Smooth muscle cell of trachea (primary cell): ENCODE measurements at places on chromosomes 11 and 22. TPM values are rescaled to one million over a fixed set of nuclear protein-coding genes. Genes with fewer than 3 reads are reported as not detected.

The CEP57 gene
- 52.9 and 86.7 TPM in 2 replicates for total RNA-seq

The KREMEN1 gene
- 8.3 and 13.9 TPM in 2 replicates for total RNA-seq

The CCDC82 gene
- 7.8 and 18.6 TPM in 2 replicates for total RNA-seq

The IGLL5 gene
- total RNA-seq = not detected in 2 replicates

The WNT11 gene
- total RNA-seq = under 0.01 and 0.50 TPM in 2 replicates

The KRTAP5-9 gene
- not detected in 2 replicates for total RNA-seq

The ADM gene
- total RNA-seq = 569 and 1,122 TPM in 2 replicates

The FZD4 gene
- total RNA-seq = 37.4 and 45.2 TPM in 2 replicates

The MTFP1 gene
- total RNA-seq = 4.7 and 8.4 TPM in 2 replicates

The TMPRSS5 gene
- under 0.01 and 0.17 TPM in 2 replicates for total RNA-seq

The CHID1 gene
- total RNA-seq = 67.3 and 102 TPM in 2 replicates

The PRR14L gene
- 15.4 and 15.7 TPM in 2 replicates for total RNA-seq

The CCDC73 gene
- not detected in 2 replicates for total RNA-seq

The SCN4B gene
- 0.44 and 0.83 TPM in 2 replicates for total RNA-seq

The DGAT2 gene
- total RNA-seq = 6.4 and 15.7 TPM in 2 replicates

The PKP3 gene
- 1.7 and 2.8 TPM in 2 replicates for total RNA-seq

The NRGN gene
- 0.50 and 0.58 TPM in 2 replicates for total RNA-seq

The SAA1 gene
- not detected in 2 replicates for total RNA-seq

The OR51E1 gene
- total RNA-seq = not detected in 2 replicates

The FAM181B gene
- under 0.01 TPM in 1 of 2 replicates, not detected in the other for total RNA-seq

The PIWIL4 gene
- 4.1 and 4.5 TPM in 2 replicates for total RNA-seq

The ESAM gene
- 0.44 TPM in 1 of 2 replicates, not detected in the other for total RNA-seq

The GTPBP1 gene
- 26.0 and 31.1 TPM in 2 replicates for total RNA-seq

The GTSE1 gene
- 0.50 and 10.5 TPM in 2 replicates for total RNA-seq

The LIF gene
- 10.6 and 40.4 TPM in 2 replicates for total RNA-seq

The RFPL3 gene
- total RNA-seq = not detected in 2 replicates

The TRAF6 gene
- total RNA-seq = 8.6 TPM in 2 replicates

The APOL5 gene
- total RNA-seq = 0.17 TPM in 1 of 2 replicates, not detected in the other

The CHRDL2 gene
- not detected in 2 replicates for total RNA-seq

The PGA5 gene
- total RNA-seq = 0.29 and 0.50 TPM in 2 replicates

The PDGFD gene
- total RNA-seq = 0.15 and 0.50 TPM in 2 replicates

The GVQW3 gene
- 1.8 and 3.8 TPM in 2 replicates for total RNA-seq

The SLC15A3 gene
- 4.8 and 26.3 TPM in 2 replicates for total RNA-seq

The OR5B21 gene
- total RNA-seq = not detected in 2 replicates

The TSGA10IP gene
- total RNA-seq = 0.33 TPM in 1 of 2 replicates, not detected in the other

The PTPRCAP gene
- total RNA-seq = 0.50 and 1.3 TPM in 2 replicates

The BIRC3 gene
- 0.44 and 2.0 TPM in 2 replicates for total RNA-seq

The USH1C gene
- not detected in 2 replicates for total RNA-seq

The PHETA2 gene
- total RNA-seq = 14.1 and 26.8 TPM in 2 replicates

The SLC6A5 gene
- total RNA-seq = under 0.01 TPM in 1 of 2 replicates, not detected in the other

The KDM4D gene
- 0.66 and 1.2 TPM in 2 replicates for total RNA-seq

The APOA1 gene
- 0.33 TPM in 1 of 2 replicates, not detected in the other for total RNA-seq

The HOATZ gene
- not detected in 2 replicates for total RNA-seq

The APOA4 gene
- total RNA-seq = not detected in 2 replicates

The OR6T1 gene
- not detected in 2 replicates for total RNA-seq

The SLC5A12 gene
- total RNA-seq = not detected in 2 replicates

The LDHAL6A gene
- total RNA-seq = not detected in 2 replicates

The C11orf71 gene
- 2.0 and 4.1 TPM in 2 replicates for total RNA-seq

The LRP4 gene
- 0.99 and 1.0 TPM in 2 replicates for total RNA-seq

The P2RY2 gene
- not detected in 2 replicates for total RNA-seq

The JAML gene
- not detected in 2 replicates for total RNA-seq

The RPLP2 gene
- 271 and 337 TPM in 2 replicates for total RNA-seq

The MOV10L1 gene
- 1.0 and 1.3 TPM in 2 replicates for total RNA-seq
